ENCODE measurements at places on chromosomes 6 and 20.
A peak's percentile ranks its signal among the peaks of the same experiment; 100 is the strongest.

GRCh38 chr6:151263035-151263434 is 23.3 kb downstream of the AKAP12 start:
- DNase-seq, result no peak

DNA sequence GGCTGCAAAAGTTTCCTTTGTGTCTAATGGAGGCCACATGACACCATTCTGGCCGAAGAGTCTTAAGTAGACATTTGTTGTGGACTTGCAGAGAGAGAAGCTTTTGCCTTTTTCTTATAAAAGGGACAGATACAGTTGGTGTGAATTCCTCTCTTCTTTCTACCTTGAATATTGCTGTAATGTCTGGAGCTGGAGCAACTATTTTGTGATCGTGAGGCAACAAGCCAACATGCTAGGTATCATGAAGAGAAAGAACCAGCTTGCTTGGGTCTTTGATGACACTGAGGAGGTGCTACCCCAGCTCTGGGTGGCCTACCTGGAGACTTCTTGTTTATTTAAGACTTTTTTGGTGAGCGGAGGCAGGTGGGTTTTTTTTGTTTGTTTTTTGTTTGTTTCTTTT is 16.3 kb upstream of the SYNJ2 start:
- no peak for DNase-seq

- DNase-seq, result peak; percentile 68
Observed at GRCh38 chr6:31794866-31795615, 511 bp downstream of the VARS1 start.

DNA sequence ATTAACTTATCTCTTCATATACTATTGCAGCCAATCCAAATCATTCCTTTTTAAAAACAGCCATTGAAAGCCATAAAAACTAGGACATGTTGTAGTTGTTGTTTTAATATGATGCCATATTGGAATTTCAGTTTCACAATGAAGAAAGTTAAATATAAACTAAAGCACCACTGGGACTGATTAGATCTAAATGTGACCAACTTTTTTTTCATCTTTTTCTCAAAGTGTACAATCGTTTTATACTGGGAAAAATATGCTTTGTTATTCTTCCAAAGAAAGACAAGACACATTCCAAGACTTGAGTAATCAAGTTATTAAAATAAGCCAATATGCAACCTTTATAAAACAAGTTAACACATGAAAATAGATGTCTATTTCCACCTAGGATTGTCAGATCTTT is 68.5 kb downstream of the THEMIS start:
- no peak for DNase-seq

DNA sequence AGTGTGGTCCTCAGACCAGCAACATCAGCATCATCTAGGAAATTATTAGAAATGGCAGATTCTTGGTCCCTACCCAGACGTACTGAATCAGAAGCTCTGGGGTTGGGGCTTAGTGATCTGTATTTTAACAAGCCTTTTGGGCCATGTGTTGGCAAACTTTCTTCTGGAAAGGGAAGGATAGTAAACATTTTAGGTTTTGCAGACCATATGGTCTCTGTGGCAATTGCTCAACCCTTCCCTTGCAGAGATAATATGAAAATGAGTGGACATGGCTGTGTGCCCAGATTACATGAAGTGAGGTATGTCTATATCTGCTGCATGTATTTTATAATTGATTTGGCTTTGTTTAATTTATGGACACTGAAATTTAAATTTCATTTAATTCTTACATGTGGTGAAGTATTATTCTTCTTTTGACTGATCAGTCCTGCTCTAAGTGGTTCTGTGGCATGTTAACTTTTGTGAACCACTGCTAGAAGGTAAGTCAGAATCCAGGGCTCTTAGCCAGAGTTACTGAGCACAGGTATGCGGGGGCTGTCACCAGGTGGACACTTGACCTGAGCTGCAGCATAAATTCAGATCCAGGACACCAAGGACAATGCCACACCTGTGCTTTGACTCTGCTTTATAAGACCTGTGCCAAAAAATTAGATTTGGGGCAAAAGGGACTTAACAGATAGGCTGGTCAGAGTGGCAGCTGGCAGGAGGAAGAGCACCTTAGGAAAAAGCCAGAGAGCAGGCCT is 43.2 kb downstream of the LY86 start:
- DNase-seq, result no peak

- DNase-seq, result no peak
Observed at GRCh38 chr20:48743807-48744206, 84.0 kb downstream of the PREX1 start.

DNA sequence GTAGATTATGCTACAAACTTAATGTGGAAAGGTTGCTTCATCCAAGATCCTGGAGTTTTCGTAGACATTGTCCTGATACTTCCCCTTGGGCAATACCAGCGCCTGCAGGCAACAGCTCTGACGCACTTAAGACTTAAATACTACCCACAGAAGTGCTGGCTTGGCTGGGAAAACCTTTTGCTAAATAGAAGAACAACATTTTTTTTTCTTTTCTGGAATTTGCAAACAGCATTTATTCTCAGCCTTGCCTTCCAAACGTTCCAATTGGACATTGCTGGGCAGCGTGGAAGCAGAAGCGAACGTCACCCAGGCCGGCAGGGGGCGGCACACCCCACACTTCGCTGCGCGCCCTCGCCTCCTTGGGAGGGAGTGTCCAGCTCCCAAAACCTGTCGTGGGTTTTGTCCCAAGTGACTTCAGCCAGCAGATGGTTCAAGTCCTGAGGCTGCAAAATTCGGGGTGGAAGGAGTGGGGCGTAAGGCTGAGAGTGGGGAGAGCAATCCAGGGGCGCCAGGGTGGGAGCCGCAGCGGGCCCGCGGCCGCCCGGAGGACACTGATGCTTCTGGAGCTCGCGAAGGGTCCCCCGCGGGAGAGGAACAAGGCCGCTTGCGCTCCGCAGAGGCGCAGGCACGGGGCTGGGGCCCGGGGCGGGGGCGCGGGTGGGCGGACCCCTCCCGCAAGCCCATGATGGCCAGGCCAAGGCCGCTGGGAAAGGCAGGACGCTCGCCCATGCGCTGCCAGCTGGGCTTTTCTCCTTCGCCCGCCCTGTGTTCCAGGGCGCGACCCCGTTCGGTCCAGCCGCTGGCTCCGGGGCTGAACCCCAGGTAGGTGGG is 60.8 kb upstream of the MAP3K4 start:
- peak; percentile 87 for DNase-seq

- no peak for DNase-seq
Observed at GRCh38 chr20:54323227-54323734, 115.4 kb downstream of the PFDN4 start.

DNA sequence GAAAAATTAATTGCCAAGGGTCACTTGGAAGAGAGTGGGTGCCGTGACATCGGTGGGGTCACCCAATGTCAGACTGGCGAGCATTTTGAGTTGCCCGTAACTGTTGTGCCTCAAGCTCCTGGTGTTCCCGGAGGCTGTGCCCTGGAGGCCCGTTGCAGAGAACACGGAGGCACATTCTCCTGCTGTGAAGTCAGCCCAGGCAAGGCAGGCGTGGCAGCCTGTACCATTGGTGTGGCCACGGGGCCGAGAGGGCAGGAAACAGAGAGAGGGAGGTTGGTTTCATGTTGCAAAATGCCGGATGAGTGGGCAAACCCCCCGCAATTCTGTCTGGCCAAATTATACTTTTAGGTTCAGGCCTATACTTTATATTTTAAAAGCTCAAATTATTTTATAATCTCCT is 81.2 kb downstream of the THBS2 start:
- DNase-seq, result no peak

DNA sequence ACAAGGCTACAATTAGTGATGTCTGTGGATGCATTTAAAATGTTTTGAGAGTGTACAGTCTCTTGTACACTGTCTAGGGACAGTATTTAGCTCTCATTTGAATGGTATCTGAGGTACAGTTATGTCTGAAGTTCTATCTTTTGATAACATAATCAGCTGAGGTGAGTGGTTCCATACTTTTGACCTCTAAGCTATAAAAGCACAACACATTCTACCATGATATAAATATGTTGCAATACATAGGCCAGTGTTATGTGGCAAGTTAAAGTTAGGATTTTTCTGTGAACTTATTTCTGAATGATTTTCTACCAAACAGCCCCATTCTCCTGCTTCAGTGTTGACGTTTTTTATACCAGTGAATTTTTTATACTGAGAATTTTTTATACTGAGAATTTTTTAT is 77.6 kb downstream of the AKAP7 start:
- DNase-seq, result no peak

DNA sequence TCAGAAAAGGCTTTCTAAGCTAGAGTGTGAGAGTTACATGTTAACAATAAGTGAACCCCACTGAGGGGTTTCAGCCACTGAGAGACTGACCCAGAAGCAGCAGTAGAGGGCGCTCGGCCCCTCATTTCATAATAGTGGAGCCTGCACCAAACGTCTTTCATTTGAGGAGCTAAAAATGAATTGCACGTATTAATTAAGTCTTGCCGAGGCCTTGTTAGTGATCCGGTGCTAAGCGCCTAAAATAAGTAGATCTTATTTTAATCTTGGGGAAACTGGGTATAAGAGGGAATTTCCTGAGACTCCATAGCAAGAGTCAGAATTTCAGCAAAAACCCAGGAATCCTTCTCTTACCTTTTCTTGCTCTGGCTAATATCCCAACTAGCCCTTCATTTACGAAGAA is 209.7 kb downstream of the FARS2 start:
- peak; percentile 87 for DNase-seq

- no peak for DNase-seq
Observed at GRCh38 chr6:91633374-91634111, 1046.7 kb upstream of the MAP3K7 start.

- DNase-seq, result no peak
Observed at GRCh38 chr20:25203871-25204320, 8.4 kb downstream of the ENTPD6 start.

- DNase-seq, result peak; percentile 90
Observed at GRCh38 chr6:107823047-107823557, 1.0 kb downstream of the SCML4 start.

- no peak for DNase-seq
Observed at GRCh38 chr6:89187504-89187903, 29.7 kb downstream of the GABRR1 start.

DNA sequence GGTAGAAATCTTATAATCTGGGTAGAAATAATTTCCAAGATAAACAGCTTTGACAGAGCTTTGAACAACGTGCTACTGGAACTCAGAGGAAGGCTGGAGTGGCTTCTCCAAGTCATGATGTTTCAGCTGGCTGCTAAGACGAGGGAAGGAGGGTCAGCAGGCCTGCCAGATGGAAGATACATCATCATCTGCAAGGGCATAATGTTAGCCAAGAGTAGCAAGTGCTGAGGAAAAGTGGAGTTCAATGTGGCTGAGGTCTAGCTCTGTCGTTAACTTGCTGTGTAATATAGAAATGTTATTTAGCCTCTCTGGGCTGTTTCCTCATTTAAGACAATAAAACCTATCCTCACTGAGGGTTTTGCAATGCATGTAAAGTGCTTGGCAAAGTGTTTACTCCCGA is 35.1 kb downstream of the RGS17 start:
- no peak for DNase-seq

DNA sequence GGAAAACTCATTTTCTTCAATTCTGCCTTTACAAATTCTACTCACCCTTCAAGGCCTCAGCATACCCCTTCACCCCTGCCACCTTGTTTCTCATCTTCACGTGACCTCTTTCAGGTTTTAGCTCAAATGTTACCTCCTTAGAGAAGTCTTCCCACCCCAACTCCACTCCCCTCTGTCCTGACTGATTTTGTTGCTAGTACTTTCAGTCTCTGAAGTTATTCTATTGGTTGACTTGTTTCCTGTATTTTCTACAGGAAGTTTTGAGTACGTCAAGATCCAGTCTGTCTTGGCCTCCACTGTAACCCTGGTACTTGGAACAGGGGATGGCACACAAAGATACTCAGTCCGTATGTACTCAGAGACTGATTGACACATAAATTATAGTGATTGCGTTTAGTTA is 296.1 kb downstream of the DHX35 start:
- no peak for DNase-seq

- no peak for DNase-seq
Observed at GRCh38 chr6:40543776-40544175, 43.4 kb downstream of the LRFN2 start.

GRCh38 chr6:99364026-99364425 is 14.6 kb upstream of the FAXC start:
- no peak for DNase-seq

Data from activated CD4-positive, alpha-beta T cell treated with anti-CD3 and anti-CD28 coated beads, Interleukin-2, amount 10 ng/mL, durations not matched to agents 24 days and 14 days (primary cell).